ENCODE measurements at places on chromosomes 11 and 22.

DNA sequence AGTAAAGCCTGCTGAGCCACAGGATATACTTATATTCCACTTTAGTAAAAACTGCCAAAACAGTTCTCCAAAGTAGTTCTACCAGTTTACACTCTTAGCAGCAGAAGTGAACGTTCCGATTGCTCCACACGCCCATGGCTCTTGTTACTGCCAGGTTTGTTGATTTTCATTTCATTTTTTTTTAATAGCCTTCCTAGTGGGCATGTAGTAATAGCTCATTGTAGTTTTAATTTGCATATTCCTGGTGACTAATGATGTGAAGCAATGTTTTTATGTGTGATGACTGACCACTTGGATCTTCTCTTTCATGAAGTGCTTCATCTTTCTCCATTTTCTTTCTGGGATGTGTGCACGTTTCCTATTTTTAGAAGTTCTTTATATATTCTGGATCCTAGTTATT, 4.8 kb upstream of the C11orf97 start:
- no peak overlapping the region for H3K27ac ChIP-seq
- no peaks in the 10 kb centered on the region for H3K36me3 ChIP-seq
- no peaks in the 10 kb centered on the region for H3K4me1 ChIP-seq
- H3K27me3 ChIP-seq = no peaks in the 10 kb centered on the region
- no peak for DNase-seq

- no peak overlapping the region for H3K27ac ChIP-seq
- no peaks in the 10 kb centered on the region for H3K4me1 ChIP-seq
- H3K27me3 ChIP-seq = no peaks in the 10 kb centered on the region
These were observed 91.5 kb downstream of the MIAT start for GRCh38 chr22:26748845-26749244.

DNA sequence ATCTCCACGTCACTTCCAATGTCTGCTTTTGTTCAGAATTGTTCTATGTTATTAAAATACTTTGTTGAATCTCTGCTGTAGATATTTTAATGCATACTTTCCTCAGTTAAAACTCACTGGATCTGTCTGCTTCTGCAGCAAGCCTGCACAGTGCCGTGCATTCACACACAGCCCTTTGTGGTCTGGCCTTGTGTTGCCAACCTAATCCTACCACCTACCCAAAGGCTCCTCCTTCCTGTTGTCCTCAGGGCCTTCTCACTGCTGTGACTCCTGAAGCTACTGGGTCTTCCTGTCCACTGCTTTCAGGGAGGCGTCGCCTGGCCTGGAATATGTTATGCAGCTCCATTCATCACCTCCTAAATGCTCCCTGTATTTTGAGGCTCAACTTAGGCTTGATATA, 67.0 kb downstream of the PPP6R3 start:
- no peak for DNase-seq
- H3K4me1 ChIP-seq = no peaks in the 10 kb centered on the region
- no peak overlapping the region for H3K4me3 ChIP-seq
- H3K27me3 ChIP-seq = no peaks in the 10 kb centered on the region

GRCh38 chr11:113179181-113179704, 135.1 kb upstream of the TTC12 start:
- no peaks in the 10 kb centered on the region for H3K27me3 ChIP-seq
- no peak for DNase-seq
- peaks cover 34% of the 10 kb centered on the region for H3K4me1 ChIP-seq
- H3K4me3 ChIP-seq = no peak overlapping the region

GRCh38 chr11:110447897-110448745, 18.4 kb downstream of the FDX1 start:
- DNase-seq = peak; percentile 36
- no peak overlapping the region for H3K27ac ChIP-seq
- no peaks in the 10 kb centered on the region for H3K27me3 ChIP-seq
- H3K4me1 ChIP-seq = 0 out of 2 replicates have a peak, but pooled peaks cover 6% of the 10 kb centered on the region
- no peak overlapping the region for H3K4me3 ChIP-seq

DNA sequence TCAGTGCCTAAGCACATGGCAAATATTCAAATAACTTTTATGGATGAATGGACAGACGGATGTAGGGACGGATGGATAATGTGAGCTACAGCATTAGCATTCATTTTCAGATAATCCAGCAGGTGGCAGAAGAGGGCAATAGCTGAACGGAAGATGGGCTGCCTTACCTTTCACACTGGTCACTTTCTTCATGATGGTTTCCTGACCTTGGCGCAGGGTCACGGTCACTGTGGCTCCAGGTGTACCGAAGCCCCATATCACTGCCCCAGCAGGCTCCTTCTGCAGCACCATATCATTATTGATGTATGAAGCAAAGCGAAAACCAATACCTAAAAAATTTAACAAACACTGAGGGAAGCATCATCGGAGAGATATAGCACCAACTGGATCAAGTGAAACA, 4.3 kb downstream of the SIAE start:
- no peak overlapping the region for H3K4me3 ChIP-seq
- no peaks in the 10 kb centered on the region for H3K27me3 ChIP-seq
- no peaks in the 10 kb centered on the region for H3K36me3 ChIP-seq
- H3K4me1 ChIP-seq = peaks cover 32% of the 10 kb centered on the region
- no peak overlapping the region for H3K27ac ChIP-seq
- peak; percentile 52 for DNase-seq

GRCh38 chr11:109869536-109869935, 223.7 kb upstream of the ZC3H12C start:
- no peak overlapping the region for H3K27ac ChIP-seq
- H3K27me3 ChIP-seq = no peaks in the 10 kb centered on the region
- no peak for DNase-seq

DNA sequence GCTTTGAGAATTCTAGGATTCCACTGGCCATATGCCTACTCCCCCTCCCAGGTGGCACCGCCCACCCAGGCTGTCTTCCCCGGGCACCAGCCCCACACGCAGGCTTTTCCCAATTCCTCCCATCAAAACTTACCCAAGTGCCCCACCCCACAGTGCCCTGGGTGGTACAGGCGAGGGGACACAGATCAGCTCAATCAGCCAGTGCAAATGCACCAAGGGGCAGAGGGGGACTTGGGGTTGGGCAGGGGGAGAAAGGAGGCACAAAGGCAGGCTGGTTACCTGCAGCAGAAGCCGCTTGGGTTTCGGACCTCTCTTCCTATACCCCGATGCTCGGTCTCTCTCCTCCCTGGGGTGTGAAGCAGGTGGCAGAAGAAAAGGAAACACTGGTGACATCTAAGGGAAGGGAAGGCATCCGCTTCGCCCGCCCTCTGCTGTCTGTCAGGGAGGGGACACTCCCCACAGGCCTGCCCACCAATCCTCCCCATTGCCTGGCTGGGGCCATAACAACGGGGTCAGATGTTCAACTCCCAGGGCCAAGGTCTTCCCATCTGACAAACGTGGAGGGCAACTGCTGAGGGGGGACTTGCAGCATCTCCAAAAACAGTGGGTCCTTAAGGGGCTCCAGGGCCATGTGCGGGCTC, 14.0 kb downstream of the CBX7 start:
- no peak for DNase-seq
- H3K36me3 ChIP-seq = no peaks in the 10 kb centered on the region
- no peak overlapping the region for H3K4me3 ChIP-seq
- no peaks in the 10 kb centered on the region for H3K27me3 ChIP-seq
- no peak overlapping the region for H3K27ac ChIP-seq
- H3K4me1 ChIP-seq = 0 out of 2 replicates have a peak, but pooled peaks cover under 1% of the 10 kb centered on the region

DNA sequence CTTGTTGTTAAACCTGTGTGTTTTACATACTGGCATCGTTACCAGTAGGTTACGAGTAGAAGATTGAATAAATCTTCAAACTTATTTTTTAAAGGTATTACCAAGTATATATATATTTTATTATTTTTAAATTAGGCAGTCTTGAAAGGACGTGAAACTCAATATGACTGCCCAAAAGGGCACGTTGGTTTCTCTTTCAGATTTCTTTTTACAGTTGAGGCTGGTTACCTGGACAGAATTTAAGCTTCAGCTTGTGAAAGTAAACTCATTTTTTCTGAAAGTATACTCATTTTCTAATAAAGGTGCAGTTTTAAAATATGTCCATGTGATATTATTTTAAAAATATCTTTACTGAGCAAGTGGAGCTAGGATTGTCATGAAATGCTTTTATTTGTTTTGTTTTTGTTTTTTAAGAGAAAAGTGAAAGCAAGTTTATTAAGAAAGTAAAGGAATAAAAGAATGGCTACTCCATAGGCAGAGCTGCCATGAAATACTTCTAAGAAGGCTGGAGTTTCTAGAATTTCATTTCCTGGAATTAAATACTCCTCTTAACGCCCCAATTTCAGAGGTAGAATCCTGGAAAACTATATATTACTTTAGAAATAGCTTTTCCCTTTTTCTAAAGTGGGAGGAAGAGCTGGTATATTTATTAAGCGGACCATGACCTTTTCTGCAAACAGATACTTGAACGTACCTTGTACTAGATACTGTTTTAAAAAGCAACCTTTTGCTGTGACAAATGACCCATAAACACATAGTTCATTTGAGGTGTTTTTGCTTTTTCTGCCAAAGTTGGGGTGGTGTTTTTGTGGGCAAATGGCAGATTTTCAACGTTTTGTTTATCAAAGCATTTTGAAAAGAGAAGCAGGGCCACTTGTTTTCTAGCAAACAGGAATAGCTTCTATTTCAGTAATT, 1.9 kb downstream of the FBXO7 start:
- H3K27me3 ChIP-seq = no peaks in the 10 kb centered on the region
- peak overlapping the region; percentile 88 for H3K27ac ChIP-seq
- DNase-seq = peak; percentile 55
- peak overlapping the region; percentile 94 for H3K4me3 ChIP-seq

DNA sequence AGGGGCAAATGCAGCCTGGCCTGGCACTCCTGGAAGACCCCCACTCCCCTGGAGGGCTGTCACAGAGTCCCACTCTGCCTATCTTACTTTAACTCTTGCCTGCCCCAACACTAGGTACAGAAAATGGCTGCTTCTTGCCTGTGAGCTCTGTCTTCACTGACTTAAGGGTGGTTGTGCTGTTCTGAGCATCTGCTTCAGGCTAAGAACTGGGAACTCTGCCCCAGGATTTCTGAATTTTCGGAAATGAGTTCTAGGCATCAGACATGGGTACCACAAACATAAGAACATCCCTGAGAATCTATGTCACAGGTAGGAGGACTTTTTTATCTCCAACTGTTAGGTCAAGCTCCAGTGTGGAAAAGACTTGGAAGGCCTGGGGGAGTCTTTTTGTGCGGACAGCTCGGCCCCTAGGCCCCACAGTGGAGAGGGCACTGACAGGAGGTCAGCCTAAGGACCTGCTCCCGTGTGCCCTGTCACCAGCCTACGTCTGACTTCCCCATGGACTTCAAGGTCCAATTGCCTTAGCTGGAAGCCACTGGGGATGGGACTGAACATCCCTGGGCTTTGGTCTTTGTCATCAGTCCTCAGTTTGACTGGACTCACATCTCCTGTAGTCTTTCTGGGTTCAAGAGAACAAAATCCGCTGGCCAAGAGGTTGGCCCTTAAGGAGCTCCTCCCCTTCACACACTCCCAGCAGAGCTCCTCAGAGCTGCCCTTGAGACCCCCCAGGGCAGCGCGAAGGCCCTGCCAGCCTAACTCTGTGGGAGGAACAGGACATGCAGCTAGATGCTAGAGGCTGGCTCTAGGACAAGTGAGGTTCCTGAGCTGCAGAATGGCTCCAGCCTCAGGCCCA, 31.9 kb downstream of the PPP2R1B start:
- no peak overlapping the region for H3K4me3 ChIP-seq
- H3K4me1 ChIP-seq = no peaks in the 10 kb centered on the region
- no peaks in the 10 kb centered on the region for H3K36me3 ChIP-seq
- no peak overlapping the region for H3K27ac ChIP-seq
- no peak for DNase-seq
- no peaks in the 10 kb centered on the region for H3K27me3 ChIP-seq

- no peak overlapping the region for H3K4me3 ChIP-seq
- H3K36me3 ChIP-seq = no peaks in the 10 kb centered on the region
- H3K4me1 ChIP-seq = no peaks in the 10 kb centered on the region
- no peaks in the 10 kb centered on the region for H3K27me3 ChIP-seq
These were observed 47.0 kb downstream of the TNRC6B start for GRCh38 chr22:40224702-40225101.

DNA sequence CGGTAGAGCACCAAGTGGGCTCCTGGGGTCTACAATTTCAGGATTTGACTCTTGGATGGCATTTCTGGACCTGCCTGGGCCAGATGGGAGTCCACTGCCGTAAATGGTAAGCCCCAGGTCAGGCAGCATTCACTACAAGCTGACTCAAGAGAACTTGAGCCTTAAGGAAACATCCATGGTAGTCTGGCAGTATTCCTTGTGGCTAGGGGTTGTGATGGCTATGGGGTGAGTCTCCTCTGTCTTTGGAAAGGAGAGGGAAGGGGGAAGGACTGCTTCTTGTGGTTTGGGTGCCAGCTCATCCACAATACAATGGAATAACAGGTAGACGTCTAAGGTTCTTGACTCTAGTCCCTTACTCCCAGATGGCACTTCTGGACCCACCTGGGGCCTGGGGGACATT, 32.3 kb upstream of the POU2AF2 start:
- no peak for DNase-seq
- no peaks in the 10 kb centered on the region for H3K4me1 ChIP-seq
- H3K27me3 ChIP-seq = no peaks in the 10 kb centered on the region
- no peaks in the 10 kb centered on the region for H3K36me3 ChIP-seq
- H3K4me3 ChIP-seq = no peak overlapping the region

DNA sequence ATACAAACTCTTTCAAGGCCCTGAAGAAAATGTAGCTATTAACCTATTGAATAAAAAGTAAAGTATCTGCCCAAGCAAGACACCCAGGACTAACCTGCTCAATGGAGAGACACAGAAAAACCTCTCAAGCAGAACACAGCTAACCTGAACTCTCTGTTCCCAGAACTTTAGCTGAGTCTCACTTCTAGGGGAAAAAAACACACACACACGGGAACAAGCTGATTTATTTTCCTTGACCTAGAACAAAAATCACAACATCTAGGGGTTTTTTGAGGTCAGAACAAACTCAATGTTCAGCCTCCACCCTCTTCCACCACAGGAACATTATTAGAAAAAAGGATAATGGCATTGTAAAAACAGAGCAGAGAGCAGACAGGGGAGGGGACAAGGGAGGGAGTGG, 121.6 kb downstream of the BBOX1 start:
- H3K4me3 ChIP-seq = no peak overlapping the region
- H3K36me3 ChIP-seq = no peaks in the 10 kb centered on the region
- DNase-seq = no peak
- no peak overlapping the region for H3K27ac ChIP-seq
- H3K27me3 ChIP-seq = no peaks in the 10 kb centered on the region

DNA sequence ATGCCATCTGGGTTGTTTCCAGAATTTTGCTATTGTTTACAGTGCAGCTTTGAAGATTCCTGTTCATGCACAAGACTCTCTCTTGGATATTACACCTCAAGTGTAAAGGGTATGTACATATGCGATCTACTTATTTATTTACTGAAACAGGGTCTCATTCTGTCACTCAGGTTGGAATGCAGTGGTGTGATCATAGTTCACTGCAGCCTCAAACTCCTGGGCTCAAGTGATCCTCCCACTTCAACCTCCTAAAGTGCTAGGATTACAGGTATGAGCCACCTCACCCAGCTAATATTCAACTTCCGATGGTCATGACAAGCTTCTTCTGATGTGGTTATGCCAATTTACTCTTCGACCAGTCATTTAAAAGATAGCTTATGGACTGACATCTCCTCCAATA, 158.1 kb upstream of the PITPNB start:
- H3K27ac ChIP-seq = no peak overlapping the region
- no peak overlapping the region for H3K4me3 ChIP-seq
- DNase-seq = no peak
- H3K27me3 ChIP-seq = no peaks in the 10 kb centered on the region
- H3K4me1 ChIP-seq = no peaks in the 10 kb centered on the region
- H3K36me3 ChIP-seq = no peaks in the 10 kb centered on the region

- no peaks in the 10 kb centered on the region for H3K36me3 ChIP-seq
- peak overlapping the region; percentile 53 for H3K27ac ChIP-seq
- H3K4me1 ChIP-seq = peaks cover 14% of the 10 kb centered on the region
- peak overlapping the region; percentile 34 for H3K4me3 ChIP-seq
- DNase-seq = no peak
- no peaks in the 10 kb centered on the region for H3K27me3 ChIP-seq
These were observed 38.9 kb upstream of the CLMP start for GRCh38 chr11:123233975-123234334.

Measured in MM.1S (cell line).